ENCODE measurements at places on chromosomes 4 and X.

- no peak for DNase-seq
Measured at GRCh38 chr4:64727960-64728359, 318.7 kb upstream of the TECRL start.

GRCh38 chr4:158808399-158808798 is 39.6 kb downstream of the FNIP2 start:
- DNase-seq = no peak

- DNase-seq = no peak
Measured at GRCh38 chr4:52997132-52997416, 135.0 kb downstream of the RASL11B start.

DNA sequence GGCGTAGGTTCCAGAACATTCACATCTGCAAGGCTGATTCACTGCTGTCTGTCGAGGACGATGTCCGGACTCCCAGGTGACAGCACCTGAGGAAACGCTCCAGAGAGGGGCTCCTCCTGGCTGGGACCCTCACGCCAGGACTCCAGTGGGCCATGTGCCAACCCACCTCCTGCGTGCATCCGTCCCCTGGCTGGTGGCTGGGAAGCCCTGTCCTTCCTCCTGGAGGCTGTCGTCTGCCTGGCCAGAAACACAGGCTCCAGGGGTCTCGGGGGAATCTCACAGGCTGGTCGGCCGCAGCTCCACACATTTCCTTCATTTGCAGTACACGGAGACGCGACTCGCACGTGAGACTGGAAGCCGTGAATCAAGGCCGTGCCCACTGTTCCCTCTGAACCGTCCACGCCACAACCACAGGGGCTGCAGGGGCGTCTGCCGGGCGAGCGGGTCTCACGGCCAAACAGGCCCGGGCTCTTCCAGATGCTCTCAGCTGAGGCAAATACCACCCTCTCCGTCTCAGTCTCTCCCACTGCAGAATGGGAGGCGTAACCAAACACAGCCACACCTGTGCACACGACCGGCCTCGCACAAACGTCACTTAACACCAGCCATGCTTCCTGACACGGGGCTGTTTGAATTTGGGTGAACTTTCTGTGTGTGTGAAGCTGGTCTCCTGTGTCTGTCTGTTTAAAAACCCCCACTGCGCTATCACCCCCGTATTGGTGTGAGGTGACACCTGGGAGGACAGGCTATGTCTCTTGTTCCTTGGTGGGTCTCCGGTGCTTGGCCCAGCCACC is 38.7 kb upstream of the MXD4 start:
- no peak for DNase-seq

DNA sequence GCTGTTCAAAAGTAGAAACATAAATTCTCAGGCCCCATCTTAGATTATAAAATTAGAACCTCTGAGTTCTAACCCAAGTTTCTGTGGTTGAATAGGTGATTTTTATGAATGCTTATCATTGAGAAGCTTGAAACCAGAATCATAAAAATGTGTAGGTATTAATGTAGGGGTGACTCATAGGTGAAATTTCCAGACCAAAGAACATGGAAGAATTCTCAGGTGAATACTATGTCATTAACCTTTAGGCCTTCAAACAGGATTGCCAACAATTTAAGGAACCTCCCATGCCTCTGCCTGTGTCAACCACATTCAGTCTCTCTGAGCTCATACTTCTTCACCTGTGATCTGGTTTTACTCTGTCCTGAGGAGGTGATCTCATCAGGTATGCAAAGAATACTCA is 177.8 kb downstream of the NPFFR2 start:
- DNase-seq = no peak

DNA sequence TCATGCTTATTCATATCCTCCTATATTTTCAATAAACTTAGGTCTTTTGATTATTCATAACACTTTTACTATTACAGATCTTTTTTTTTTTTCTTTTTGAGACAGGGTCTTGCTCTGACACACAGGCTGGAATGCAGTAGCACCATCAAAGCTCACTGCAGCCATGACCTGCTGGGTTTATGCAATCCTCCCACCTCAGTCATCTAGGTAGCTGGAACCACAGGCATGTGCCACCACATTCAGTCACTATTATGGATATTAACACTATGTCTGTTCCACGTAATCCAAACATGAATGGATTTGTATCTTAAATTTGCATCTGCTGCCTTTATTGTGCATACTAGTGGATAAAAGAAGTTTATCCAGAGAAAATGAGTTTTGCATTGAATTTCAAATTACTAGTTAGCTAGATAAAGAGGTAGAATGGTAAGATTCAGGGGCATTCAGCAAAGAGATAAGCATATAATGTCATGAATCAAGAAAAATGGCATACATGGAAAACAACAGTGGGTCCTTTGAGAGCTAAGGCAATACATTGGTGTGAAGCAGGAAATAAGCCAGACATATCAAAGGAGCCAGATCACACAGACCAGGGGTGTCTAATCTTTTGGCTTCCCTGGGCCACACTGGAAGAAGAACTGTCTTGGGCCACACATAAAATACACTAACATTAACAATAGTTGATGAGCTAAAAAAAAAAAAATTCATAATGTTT is 13.9 kb downstream of the ANAPC10 start:
- no peak for DNase-seq

DNA sequence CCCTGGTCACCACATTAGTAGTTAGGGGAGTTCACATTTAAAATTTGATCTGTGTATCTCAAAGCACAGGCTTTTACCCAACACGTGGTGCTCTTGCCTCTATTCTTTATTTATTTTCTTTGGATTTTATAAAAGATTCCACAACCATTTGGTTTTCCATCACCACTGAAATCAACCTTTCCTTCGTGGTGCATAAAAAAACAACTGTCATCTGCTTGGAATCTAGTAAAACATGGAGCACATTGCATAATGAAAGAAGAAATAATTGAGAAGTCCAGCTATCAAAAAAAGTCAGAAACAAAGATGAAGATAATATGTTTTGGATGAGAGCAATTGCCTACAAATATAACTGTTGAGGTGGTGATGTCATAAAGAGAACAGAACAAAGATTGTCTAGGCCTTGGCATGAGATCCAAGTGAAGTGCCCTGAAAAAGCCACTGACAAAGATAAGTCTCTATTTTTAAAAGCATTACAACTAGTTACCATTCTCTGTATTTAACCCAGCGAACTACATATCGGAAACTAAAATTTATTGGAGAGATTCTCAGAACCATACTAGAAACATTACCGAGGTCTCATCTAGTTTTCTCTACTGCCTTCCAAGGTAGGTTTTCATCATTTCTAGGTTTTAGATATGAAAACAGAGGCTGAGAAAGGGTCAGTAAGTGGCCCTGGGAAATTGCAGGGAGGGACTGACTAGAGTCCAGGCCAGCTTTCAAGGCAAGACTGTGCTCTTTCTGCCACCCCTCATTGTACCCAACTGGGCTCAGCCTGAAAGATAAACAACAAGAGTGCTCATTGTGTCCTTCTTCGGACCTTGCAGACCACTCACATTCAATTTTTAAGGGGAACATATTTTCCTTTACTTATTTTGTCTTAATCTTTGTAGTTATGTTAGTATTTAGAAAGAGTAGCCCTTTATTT is 127.3 kb downstream of the MAD2L1 start:
- peak; percentile 3 for DNase-seq

- DNase-seq = no peak
Measured at GRCh38 chr4:153040677-153041076, 104.6 kb downstream of the FHDC1 start.

DNA sequence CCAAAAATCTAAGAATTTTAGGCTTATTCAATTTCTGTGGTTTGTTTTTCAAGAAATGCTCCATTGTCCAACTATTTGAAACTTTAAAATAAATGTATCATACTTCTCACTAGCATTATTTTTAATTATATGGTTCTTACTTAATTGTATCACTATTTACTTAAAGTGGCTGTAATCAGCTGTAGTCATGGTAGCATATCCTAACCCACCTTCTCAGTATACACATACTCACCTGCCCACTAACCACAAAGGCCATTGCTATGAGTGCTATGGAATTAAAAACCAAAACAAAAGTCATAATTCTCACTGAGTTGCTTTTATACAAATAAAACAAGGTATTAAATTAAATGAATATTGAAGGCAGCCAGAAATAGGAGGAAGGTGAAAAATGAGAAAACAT is 5.0 kb downstream of the FBXO8 start:
- DNase-seq = no peak

GRCh38 chrX:48700951-48701653 is 4.6 kb downstream of the SUV39H1 start:
- DNase-seq = no peak

GRCh38 chr4:179248821-179249220 is 1806.6 kb upstream of the AGA start:
- DNase-seq = no peak

GRCh38 chrX:151596282-151596681 is 32.8 kb downstream of the PASD1 start:
- DNase-seq = no peak

GRCh38 chr4:41319553-41319952 is 62.8 kb downstream of the UCHL1 start:
- no peak for DNase-seq

DNA sequence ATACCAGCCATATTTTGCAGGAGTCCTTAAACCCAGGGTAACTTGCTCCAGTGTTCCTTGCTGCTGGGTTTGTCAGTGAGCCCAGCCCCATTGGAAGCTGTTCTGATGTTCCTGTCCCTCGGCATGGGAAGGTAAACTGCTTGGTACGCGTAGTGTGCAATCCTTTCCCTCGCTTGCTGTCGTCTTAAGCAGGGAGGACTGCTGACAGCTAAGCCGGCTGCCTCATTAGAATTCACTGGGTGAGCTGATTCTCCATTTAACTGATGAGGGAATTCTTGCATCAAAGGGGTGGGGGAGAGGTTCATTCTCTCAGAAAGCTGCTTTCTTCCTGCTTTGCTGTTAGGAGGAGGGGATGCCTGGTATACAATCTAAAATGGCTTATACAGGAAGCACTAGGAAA is 164.6 kb downstream of the MID1IP1 start:
- no peak for DNase-seq

- DNase-seq = peak; percentile 83
Measured at GRCh38 chr4:164956766-164957643, 20.5 kb downstream of the TRIM61 start.

- no peak for DNase-seq
Measured at GRCh38 chr4:88022289-88022688, 14.9 kb downstream of the PKD2 start.

DNA sequence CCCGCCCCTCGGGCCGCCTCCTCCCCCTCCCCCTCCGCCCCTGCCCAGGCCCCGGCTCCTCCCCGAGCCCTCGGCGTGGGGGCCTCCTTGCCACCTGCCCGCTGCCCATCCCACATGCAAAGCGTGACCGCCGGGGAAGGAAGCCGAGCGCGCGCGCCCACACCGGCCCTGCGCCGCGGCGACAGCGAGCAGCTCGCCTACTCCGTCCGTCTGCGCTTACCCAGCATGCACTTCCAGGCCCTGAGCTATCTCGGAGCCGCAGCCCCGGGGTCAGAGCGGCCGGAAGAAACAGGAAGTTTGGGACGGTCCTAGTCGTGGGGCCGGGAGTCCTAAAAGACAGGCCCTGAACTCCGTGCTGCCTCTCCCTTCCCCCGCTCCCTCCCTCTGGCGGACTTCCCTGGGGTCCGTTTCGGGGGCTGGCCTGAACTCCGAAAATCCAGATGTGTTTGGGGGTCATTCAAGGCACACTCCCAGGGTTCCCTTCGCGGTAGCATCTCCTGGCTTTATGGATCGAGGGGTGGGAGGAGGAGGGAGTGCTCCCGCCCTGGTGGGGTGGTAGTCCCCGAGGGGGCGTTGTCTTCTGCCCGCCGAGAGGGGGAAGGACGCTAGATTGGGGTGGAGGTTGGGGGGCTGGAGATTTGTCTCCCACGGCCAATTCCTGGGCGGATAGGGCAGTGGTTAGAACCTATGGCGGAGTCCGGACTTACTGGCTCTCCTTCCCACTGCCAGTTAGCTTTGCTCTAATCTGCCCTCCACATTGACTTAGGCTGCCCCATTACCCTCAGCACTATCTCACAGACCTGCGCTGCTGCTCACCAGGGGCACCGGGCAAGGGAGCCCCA is 25.0 kb upstream of the BCORL1 start:
- DNase-seq = no peak

GRCh38 chr4:134537701-134538100 is 336.1 kb upstream of the PABPC4L start:
- DNase-seq = no peak

DNA sequence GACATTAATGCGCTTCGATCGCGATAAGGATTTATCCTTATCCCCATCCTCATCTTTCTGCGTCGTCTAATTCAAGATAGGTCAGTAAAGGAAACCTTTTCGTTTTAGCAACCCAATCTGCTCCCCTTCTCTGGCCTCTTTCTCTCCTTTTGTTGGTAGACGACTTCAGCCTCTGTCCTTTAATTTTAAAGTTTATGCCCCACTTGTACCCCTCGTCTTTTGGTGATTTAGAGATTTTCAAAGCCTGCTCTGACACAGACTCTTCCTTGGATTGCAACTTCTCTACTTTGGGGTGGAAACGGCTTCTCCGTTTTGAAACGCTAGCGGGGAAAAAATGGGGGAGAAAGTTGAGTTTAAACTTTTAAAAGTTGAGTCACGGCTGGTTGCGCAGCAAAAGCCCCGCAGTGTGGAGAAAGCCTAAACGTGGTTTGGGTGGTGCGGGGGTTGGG is 528 bp upstream of the FGF2 start:
- DNase-seq = no peak

DNA sequence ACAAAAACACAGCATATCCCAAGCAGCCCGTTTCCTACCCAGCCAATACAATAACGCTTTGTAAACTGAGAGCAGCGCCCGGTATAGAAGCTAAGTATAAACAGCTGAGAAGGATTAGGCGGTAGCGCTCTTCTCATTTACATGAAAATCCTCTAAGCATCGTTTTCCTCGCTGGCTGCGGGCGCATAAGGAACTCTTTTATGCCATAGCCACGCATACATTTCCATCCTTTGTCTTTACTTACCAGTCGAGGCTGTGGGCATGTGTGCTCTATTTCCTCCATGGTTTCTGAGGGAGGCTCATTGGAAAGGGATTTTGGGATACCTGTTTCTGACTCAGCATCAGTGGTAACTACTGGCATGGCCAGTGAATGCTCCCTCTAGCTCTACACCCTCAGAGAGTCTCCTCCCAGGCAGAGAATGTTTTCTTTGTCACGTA is 383 bp downstream of the PCYT1B start:
- peak; percentile 50 for DNase-seq

GRCh38 chr4:100795581-100795980 is 277.8 kb upstream of the EMCN start:
- DNase-seq = no peak

DNA sequence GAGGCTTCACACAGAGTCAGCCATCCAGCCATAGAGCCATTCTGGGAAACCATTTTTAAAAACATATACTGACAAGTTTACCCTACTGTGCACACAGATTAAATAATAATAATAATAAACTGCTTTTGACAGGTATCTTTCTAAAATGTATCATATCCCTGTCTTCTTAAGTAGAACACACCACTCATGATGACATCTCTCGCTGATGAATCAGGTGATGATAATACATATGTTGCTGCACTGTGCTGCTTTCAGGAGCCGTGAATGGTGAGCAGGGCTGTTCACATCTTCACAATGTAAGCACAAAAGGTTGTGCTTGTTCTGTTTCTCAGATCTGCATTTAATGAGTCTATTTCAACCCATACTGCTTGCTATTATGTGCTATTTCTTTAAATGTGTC is 3.5 kb downstream of the MTNR1A start:
- DNase-seq = no peak

Data from globus pallidus (tissue), 1 donor.